Psoas muscle (tissue), 8 donors: ENCODE measurements at places on chromosomes 4 and X. TPM values are rescaled to one million over a fixed set of nuclear protein-coding genes. Genes with fewer than 3 reads are reported as not detected.

The CENPI gene
- total RNA-seq = 0.34 TPM

The SMIM43 gene
- not detected for total RNA-seq

The AFM gene
- not detected for total RNA-seq

DNA sequence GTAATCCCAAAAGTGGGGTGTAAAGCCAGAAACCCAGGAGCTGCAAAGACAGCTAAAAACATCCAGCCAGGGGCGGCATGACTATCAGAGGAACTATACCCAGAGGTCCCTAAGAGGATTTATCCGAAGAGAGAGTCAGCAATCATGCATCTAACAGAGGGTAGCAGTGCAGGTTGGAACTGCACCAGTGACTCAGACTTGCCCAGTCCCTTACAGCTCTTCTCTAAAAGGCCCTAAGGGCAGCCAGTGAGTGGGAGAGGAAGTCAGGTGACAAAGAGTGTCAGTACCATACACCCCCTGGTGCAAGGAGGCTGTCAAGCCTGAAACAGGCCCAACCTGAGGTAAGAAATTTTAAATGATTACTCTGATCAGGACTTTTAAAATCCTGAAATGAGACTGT is 88.1 kb downstream of the CAMK2D start:
- no peak for DNase-seq

GRCh38 chrX:39421006-39421405 is 619.7 kb downstream of the MID1IP1 start:
- no peak for DNase-seq

- DNase-seq = no peak
These were observed 194.8 kb downstream of the KIT start for GRCh38 chr4:54852602-54853001.

DNA sequence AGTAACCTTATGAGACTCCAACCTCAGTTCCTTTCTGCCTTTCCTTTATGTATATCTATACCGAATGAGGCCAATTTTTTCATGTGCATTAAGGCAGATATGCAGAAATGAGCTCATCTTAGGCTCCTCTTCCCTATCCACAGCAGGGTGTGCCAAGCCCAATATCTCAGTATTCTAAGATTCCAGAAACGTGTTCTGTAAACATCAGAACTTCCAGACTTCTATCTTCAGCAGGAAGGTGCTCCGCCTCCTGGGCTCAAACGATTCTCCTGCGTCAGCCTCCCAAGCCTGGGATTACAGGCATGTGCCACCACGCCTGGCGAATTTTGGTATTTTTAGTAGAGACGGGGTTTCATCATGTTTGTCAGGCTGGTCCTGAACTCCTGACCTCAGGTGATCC is 31.0 kb upstream of the CCNG2 start:
- DNase-seq = no peak

- no peak for DNase-seq
These were observed 46.5 kb upstream of the PSAPL1 start for GRCh38 chr4:7481227-7481626.
